Inflammatory macrophage treated with lipopolysaccharide for 4 hours (primary cell): ENCODE measurements at places on chromosomes 11 and 22.

DNA sequence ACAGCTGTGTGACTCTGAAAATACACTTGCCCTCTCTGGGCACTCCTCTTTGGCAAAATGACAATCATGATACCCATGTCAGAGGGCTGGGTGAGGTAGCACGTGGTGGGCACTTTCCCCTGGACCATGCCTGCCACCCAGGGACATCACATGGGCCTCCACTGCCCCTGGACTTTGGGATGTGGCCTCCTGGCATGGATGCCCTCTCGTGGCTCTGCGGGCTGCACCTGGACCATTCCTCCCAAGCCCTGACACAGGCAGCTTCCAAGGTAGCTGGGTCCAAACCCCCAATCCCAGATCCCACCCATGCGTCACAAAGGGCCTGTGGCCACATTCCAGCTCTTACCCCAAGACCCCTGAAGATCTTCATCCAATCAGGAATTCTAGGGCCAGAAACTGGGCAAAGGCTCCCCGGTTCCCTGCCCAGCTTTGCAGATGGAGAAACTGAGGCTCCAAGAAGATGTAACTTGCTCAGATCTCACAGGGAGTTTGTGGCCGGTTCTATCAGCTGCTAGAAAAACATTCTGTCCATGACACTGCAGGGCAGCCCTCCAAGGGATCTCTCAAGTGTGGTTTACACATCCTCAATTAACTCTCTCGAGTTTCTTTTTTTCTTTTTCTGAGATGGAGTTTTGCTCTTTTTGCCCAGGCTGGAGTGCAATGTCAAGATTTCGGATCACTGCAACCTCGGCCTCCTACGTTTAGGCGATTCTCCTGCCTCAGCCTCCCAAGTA lies 35.4 kb upstream of the CYB5R3 start:
- no peak for DNase-seq

DNA sequence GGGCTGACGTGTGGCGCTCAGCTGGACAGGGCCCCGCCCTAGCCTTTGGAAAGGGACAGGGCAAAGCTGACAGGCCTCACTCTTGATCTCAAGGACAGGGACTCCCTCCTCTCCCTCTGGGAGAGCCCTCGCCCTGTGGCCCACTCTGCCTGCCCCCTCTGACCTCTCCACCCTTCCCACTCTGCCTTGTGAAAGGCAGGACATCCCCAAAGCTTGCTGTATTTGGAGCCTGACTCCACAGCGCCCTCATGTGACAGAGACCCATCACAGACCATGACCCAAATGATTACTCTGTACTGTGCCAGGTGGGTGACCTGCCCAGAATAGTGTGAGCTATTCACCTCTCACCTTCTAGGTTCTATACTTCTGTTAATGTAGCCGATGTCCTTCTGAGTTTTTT lies 18.8 kb downstream of the P2RY2 start:
- peak; percentile 79 for DNase-seq

DNA sequence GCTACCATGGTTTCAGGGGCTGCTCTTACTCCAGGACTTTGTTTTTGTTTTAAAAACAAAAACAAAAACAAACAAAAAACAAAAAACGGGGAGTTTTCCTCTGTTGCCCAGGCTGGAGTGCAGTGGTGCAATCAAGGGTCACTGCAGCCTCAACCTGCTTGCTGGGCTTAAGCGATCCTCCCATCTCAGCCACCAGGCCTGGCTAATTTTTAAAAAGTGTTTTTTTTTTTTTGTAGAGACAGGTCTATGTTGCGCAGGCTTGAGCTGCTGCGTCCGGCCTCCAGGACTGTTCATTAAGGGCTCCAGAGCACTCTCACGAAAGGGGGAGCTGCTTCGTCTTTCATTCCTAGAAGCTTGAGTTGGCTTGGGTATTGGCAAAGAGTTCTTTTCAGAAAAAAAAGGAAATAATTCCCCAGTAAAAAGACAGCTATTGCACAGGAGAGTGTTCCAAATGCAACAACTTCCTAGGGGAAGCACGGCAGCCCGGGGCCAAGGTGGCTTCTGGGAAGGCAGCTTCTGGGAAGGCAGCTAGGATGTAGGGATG lies 78.5 kb downstream of the NAT10 start:
- DNase-seq: no peak

- DNase-seq: peak; percentile 79
Measured at GRCh38 chr11:118142809-118143208, 9.8 kb downstream of the SCN4B start.

DNA sequence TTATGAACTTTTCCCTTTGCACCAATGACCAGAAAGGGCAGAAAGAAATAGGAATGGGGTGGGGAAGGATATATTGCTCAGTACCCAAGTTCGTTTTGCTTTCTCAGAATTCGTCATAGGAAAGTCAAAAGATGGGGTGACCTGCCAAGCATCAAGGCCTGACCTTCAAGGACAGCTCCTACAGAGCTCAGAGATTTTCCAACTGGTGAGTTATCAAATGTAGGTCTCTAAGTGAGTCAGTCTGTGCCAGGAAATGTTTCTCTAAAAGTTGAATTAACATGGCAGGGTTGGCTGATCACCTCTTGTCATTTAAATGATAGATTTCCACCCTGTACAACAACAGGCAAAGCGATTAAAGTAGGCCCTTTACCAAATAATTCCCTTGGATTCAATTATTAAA lies 307.2 kb downstream of the CADM1 start:
- no peak for DNase-seq

GRCh38 chr11:43950311-43950855 lies 7.9 kb downstream of the C11orf96 start:
- DNase-seq: no peak

DNA sequence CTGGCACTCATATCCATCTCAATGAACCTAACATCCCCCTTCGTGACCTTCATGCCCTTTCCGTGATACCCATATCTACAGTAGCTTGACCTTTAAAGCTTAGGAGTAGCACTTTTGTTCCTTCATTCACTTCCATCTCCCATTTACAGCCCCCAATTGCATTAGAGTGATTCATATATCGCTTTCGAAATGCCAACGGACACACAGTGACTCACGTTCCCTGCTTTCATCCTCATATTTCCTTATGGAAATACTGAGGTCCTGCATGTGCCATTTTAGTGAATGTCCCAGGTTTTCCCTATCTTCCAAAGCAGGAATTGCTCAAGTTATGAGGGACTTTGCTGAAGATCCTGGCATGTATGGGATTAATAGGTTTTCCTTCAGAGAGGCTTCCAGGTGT lies 44.3 kb upstream of the CEP126 start:
- no peak for DNase-seq

DNA sequence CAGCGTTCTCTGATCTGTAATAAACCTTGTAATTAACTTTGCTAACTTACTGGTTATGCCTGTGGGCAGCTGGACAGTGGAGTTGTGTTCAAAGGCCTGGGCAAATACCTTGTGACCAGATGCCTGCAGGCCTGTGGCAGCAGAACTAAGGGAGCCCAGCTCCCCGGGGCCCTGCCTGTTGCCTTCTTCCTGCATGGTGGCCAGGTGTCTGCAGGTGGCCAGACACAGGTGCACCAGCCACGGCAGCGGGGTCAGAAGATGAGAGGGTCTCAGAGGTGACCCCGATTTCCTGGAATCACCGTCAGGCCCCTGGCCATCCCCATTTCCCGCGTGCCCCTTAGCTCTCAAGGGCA lies 127.2 kb downstream of the OSBP2 start:
- DNase-seq: no peak

GRCh38 chr11:73312036-73312435 lies 4.0 kb downstream of the ARHGEF17 start:
- no peak for DNase-seq

GRCh38 chr22:47335460-47335859 lies 573.0 kb downstream of the TBC1D22A start:
- no peak for DNase-seq

- peak; percentile 51 for DNase-seq
Measured at GRCh38 chr11:35598254-35599125, 19.8 kb upstream of the FJX1 start.

- DNase-seq: no peak
Measured at GRCh38 chr11:124115782-124116616, 749 bp downstream of the VWA5A start.

DNA sequence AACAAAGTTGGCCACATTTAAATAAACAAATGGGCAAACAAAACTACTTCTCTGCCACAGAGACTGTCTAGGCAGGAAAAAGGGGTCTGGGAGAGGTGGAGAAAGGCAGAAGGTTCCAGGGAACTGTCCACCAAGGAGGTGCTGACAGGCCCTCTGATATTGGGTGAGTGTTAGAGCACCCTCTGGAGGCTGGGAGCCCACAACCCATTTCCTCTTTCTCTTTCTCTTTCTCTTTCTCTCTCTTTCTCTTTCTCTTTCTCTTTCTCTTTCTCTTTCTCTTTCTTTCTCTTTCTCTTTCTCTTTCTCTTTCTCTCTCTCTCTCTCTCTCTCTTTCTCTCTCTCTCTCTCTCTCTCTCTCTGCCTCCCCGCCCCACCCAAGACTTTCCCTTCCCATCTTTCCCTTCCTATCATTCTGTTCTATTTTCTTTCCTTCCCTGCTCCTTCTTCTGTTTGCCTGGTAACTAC lies 912.8 kb downstream of the DLG2 start:
- peak; percentile 73 for DNase-seq
